ENCODE measurements at places on chromosomes 12 and 14. TPM values are rescaled to one million over a fixed set of nuclear protein-coding genes. Genes with fewer than 3 reads are reported as not detected.

Gene SYCP3
- 0.22 TPM for total RNA-seq

Gene ATP2B1
- 32.7 TPM for total RNA-seq

Gene XRCC3
- total RNA-seq = 59.9 TPM

Gene NFATC4
- total RNA-seq = 0.81 TPM

Gene USP5
- total RNA-seq = 154 TPM

Gene TDRD9
- total RNA-seq = 0.46 TPM

Gene C12orf54
- total RNA-seq = not detected

Gene LIMA1
- total RNA-seq = 103 TPM

DNA sequence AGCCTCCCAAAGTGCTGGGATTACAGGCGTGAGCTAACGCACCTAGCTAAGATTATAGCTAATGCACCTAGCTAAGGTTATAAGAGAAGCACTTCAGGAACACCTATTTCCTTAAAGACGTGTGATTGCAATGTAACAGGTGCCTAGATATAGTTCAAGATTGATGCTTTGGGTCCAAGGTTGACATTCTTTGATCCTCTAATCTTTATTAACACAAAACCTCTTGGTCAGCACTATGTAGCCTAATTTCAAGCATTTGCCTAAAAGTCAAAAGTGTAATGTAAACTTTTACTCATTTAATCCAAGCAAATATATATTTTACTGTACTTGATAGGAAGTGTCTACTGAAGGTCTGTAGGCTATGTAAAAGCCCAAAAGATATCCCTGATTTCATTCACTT is 36.5 kb downstream of the SCFD1 start:
- no peak overlapping the region for H3K27ac ChIP-seq
- no peaks in the 10 kb centered on the region for H3K4me1 ChIP-seq
- H3K27me3 ChIP-seq = no peaks in the 10 kb centered on the region
- DNase-seq = no peak
- H3K36me3 ChIP-seq = peaks cover 17% of the 10 kb centered on the region

- no peaks in the 10 kb centered on the region for H3K4me1 ChIP-seq
- H3K4me3 ChIP-seq = no peak overlapping the region
- no peak overlapping the region for H3K27ac ChIP-seq
- no peaks in the 10 kb centered on the region for H3K27me3 ChIP-seq
- H3K36me3 ChIP-seq = peaks cover 4% of the 10 kb centered on the region
- no peak for DNase-seq
Observed at GRCh38 chr12:113247123-113248050, 26.1 kb downstream of the TPCN1 start.

- H3K4me1 ChIP-seq = peaks cover 62% of the 10 kb centered on the region
- DNase-seq = no peak
- no peaks in the 10 kb centered on the region for H3K36me3 ChIP-seq
- no peaks in the 10 kb centered on the region for H3K27me3 ChIP-seq
- H3K27ac ChIP-seq = no peak overlapping the region
- H3K4me3 ChIP-seq = peak overlapping the region; percentile 3
Observed at GRCh38 chr14:97380539-97380941, 583.4 kb downstream of the VRK1 start.

DNA sequence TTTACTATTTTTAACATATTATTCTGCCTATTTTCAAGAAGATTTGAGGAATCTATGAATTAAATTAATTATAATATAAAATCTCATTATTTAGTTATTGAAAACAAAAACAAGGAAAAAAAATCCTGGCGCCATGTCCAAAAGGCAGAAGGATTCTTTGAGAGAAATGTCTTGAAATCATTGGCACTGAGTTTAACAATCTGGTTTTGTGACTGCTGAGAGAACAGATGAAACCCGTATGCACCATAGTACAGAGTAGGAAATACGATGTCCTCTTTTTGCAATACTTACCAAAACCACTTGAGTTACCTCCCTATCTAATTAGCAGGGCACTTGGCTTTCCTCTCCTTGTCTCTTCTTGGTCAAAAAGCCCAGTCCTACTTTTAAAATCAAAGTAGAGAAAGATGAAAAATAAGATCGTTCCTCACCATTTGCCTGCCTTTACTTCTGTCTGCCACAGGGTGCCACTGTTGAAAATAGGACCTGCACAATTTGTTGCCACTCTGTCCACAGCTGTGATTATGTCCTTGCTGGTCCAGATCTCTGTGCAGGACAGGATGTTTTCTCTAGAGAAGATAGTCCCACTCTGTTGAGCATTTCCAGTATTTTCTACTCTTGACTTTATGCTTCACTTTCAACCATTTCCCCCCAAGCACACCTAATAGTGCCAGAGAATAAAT is 179.7 kb downstream of the PDZRN4 start:
- DNase-seq = no peak
- H3K27me3 ChIP-seq = no peaks in the 10 kb centered on the region
- H3K27ac ChIP-seq = no peak overlapping the region
- H3K4me1 ChIP-seq = no peaks in the 10 kb centered on the region
- H3K4me3 ChIP-seq = no peak overlapping the region

- no peaks in the 10 kb centered on the region for H3K36me3 ChIP-seq
- DNase-seq = no peak
- H3K27ac ChIP-seq = no peak overlapping the region
Observed at GRCh38 chr12:88549929-88550328, 30.3 kb downstream of the KITLG start.

- no peak for DNase-seq
- no peaks in the 10 kb centered on the region for H3K4me1 ChIP-seq
- H3K27ac ChIP-seq = no peak overlapping the region
- H3K27me3 ChIP-seq = no peaks in the 10 kb centered on the region
- no peak overlapping the region for H3K4me3 ChIP-seq
Observed at GRCh38 chr14:92451755-92452154, 61.8 kb upstream of the RIN3 start.

DNA sequence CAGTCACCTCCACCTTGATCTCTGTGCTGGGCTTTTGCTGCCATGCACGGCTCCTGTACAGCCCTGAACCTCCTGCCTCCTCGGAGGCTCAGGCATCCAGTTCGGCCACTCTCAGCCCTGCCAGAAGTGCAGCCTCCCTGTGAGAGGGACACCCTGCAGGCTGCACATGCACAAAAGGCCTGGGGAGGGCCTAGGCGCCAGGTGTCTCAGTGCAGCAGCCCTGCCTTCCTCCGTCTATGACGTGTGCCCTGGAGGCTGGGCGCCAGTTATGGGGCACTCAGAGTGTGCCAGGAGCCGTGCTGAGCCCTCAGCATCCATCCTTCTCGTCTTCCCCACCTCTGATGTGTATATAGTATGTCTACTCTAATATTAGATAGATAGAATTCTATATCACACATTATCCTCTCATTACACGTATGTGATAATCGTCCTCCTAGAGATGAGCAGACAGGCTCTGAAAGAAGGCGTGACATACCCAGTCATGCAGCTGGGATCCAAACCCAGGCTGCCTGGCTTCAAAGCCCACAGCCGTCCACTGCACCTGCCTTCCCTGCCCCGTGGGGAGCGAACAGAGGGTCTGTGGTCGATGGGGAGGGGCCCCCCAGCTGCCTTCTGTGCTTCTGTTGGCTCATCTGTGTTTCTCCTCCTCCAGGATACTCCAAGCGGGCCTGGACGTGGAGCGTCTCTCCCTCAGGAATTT is 101.1 kb downstream of the B4GALNT3 start:
- H3K4me3 ChIP-seq = no peak overlapping the region
- peaks cover 58% of the 10 kb centered on the region for H3K4me1 ChIP-seq
- DNase-seq = no peak
- H3K27ac ChIP-seq = no peak overlapping the region

GRCh38 chr12:108338915-108339657 is at the start of gene CMKLR1:
Gene CMKLR1, minus strand, starts transcription at chr12:108339311. Its CDS starts 45,720 bp downstream, at chr12:108293591.
- no peaks in the 10 kb centered on the region for H3K36me3 ChIP-seq
- no peaks in the 10 kb centered on the region for H3K4me1 ChIP-seq
- DNase-seq = no peak
- no peaks in the 10 kb centered on the region for H3K27me3 ChIP-seq

- no peak for DNase-seq
- no peaks in the 10 kb centered on the region for H3K4me1 ChIP-seq
- no peaks in the 10 kb centered on the region for H3K27me3 ChIP-seq
- H3K4me3 ChIP-seq = no peak overlapping the region
- H3K27ac ChIP-seq = no peak overlapping the region
Observed at GRCh38 chr12:95169368-95169767, 47.9 kb downstream of the FGD6 start.

GRCh38 chr12:94954948-94955592 is 48.4 kb downstream of the NDUFA12 start:
- no peaks in the 10 kb centered on the region for H3K27me3 ChIP-seq
- no peaks in the 10 kb centered on the region for H3K4me1 ChIP-seq
- H3K27ac ChIP-seq = no peak overlapping the region
- no peak for DNase-seq
- no peak overlapping the region for H3K4me3 ChIP-seq

Data from CD8-positive, alpha-beta memory T cell (primary cell).